Glutamatergic neuron (in vitro differentiated cells): ENCODE measurements at places on chromosomes 16 and 17. TPM values are rescaled to one million over a fixed set of nuclear protein-coding genes. Genes with fewer than 3 reads are reported as not detected.

ATF7IP2 gene
- 9.1 TPM for total RNA-seq

- peak overlapping the region; percentile 55 for H3K27ac ChIP-seq
- peaks cover 4% of the 10 kb centered on the region for H3K4me1 ChIP-seq
- H3K4me3 ChIP-seq = peak overlapping the region; percentile 81
- peaks cover 1% of the 10 kb centered on the region for H3K27me3 ChIP-seq
- no peaks in the 10 kb centered on the region for H3K36me3 ChIP-seq
Observed at GRCh38 chr16:23694644-23695373, 16.1 kb downstream of the PLK1 start.

- H3K4me1 ChIP-seq = peaks cover 4% of the 10 kb centered on the region
- H3K27me3 ChIP-seq = no peaks in the 10 kb centered on the region
- DNase-seq = no peak
- no peak overlapping the region for H3K27ac ChIP-seq
- H3K4me3 ChIP-seq = no peak overlapping the region
- no peaks in the 10 kb centered on the region for H3K36me3 ChIP-seq
Observed at GRCh38 chr17:39099663-39100286, 51.7 kb downstream of the PLXDC1 start.

DNA sequence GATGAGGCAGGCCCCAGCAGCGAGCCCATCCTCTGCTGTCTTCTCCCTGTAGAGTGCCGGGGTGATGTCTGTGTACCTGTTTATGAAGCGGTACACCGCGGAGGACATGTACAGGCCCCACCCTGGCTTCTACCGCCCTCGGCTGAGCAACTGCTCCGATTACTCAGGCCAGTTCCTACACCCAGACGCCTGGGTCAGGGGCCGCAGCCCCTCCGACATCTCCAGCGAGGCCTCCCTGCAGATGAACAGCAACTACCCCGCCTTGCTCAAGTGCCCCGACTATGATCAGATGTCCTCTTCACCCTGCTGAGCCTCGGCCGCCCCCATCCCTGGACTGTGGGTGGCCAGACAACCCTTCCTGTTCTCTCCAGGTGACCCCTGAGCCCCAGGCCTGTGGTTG, 50.0 kb downstream of the CACNG5 start:
- peaks cover 36% of the 10 kb centered on the region for H3K36me3 ChIP-seq
- no peak overlapping the region for H3K27ac ChIP-seq
- no peak for DNase-seq
- H3K27me3 ChIP-seq = peaks cover 4% of the 10 kb centered on the region
- H3K4me1 ChIP-seq = peaks cover 2% of the 10 kb centered on the region

- no peaks in the 10 kb centered on the region for H3K4me1 ChIP-seq
- no peak overlapping the region for H3K4me3 ChIP-seq
- H3K36me3 ChIP-seq = no peaks in the 10 kb centered on the region
Observed at GRCh38 chr17:55540414-55541091, 29.3 kb upstream of the SMIM36 start.
